M059J (cell line): ENCODE measurements at places on chromosomes 4 and X. TPM values are rescaled to one million over a fixed set of nuclear protein-coding genes. Genes with fewer than 3 reads are reported as not detected.

DNA sequence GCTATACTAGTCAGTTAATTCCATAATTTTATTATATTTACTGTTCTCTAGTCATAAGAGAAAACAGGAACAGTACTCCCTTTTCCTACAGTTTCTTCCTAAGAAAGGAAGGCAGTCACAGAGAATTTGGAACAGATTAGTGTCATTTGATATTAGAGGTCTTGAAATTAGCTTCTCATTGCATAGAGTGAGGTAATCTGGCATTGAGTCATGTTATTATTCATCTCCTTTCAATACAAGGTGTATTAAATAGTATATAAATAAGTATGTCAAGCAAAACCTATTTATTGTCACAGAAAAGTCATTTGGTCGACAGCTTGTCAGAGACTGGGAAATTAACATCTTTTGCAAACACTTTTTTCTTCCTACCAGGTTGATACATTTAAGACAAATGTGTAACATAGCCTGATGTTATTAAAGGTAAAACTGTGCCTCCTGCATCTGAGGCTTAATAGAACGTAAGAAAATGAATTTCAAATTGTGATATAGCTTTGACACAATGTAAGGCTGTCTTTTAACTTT is 753.1 kb upstream of the FRG1 start:
- DNase-seq, result no peak

TMEM271 gene
- not detected in 2 replicates for total RNA-seq

- no peak for DNase-seq
These were observed 14.5 kb downstream of the CSF2RA start for GRCh38 chrX:1283093-1283492.

GRCh38 chr4:85861064-85861765 is 386.3 kb downstream of the ARHGAP24 start:
- DNase-seq, result no peak

DNA sequence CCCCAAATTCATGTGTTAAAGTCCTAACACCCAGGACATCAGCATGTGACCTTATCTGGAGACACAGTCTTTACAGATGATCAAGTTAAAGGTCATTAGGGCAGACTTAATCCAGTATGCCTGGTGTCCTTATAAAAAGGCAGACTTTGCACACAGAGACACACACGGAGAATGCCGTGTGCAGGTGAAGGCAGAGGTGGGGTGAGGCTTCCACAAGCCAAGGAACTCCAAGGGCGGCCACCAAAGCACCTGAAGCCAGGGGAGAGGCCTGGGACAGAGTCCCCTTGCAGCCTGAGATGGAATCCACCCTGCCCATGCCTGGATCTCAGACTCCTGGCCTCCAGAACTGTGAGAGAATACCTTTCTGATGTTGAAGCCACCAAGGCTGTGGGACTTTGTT is 26.1 kb upstream of the SORCS2 start:
- no peak for DNase-seq

GAB3 gene
- 6.0 and 15.6 TPM in 2 replicates for total RNA-seq

THAP9 gene
- total RNA-seq, result 0.96 and 2.6 TPM in 2 replicates

GRCh38 chr4:55440786-55441185 is 45.0 kb downstream of the TMEM165 start:
- DNase-seq, result no peak
